ENCODE measurements at places on chromosomes 1 and 21.

DNA sequence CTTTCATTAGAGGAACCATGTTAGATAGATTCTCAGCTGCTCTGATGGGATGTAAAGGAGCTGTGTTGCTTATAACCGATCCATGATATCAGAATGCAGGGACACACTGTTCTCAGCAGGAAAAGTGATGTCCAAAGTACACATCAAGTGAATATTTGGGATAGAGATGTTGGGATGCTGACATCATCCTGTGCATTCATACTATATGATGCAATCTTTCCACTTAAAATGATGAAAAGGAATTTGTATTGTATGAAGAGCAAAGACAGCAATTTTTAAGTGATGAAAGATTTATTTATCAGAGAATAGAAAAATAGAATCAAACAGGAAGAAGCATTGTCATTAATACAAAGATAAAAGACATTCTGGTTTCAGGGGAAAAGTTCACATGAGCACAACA lies 110.1 kb downstream of the ERG start:
- H3K36me3 ChIP-seq, result no peaks in the 10 kb centered on the region
- H3K4me3 ChIP-seq, result no peak overlapping the region
- DNase-seq, result no peak
- H3K27me3 ChIP-seq, result no peaks in the 10 kb centered on the region

- no peaks in the 10 kb centered on the region for H3K36me3 ChIP-seq
- H3K4me1 ChIP-seq, result no peaks in the 10 kb centered on the region
Measured at GRCh38 chr21:25029580-25029979, 577.7 kb downstream of the MRPL39 start.

- H3K4me1 ChIP-seq, result no peaks in the 10 kb centered on the region
- H3K36me3 ChIP-seq, result no peaks in the 10 kb centered on the region
- H3K4me3 ChIP-seq, result no peak overlapping the region
- H3K27ac ChIP-seq, result no peak overlapping the region
Measured at GRCh38 chr1:152313319-152313801, 11.7 kb downstream of the FLG start.

DNA sequence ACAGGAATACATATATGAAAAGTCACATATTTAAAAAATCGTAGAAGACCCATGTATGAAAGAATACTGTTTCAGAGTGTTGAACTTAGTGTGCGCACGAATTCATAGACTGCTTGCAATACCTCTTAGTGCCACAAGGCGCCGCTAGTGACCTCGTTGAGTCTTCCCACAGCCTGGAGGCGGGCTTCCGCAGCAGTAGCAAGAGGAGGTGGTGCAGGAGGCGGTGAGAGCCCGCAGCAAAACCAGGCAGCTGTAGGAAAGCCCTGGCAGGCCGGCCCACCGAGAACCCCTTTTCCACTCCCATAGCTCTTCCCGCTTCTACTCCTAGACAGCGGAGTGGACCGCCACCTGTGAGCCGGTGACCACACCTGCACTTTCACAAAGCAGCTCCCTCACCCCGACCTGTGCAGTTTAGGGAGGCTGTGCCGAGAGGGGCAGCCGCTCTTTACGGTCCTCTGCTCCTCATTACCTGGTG lies 23.5 kb downstream of the MTARC1 start:
- peak; percentile 71 for DNase-seq
- H3K36me3 ChIP-seq, result no peaks in the 10 kb centered on the region
- no peaks in the 10 kb centered on the region for H3K4me1 ChIP-seq

DNA sequence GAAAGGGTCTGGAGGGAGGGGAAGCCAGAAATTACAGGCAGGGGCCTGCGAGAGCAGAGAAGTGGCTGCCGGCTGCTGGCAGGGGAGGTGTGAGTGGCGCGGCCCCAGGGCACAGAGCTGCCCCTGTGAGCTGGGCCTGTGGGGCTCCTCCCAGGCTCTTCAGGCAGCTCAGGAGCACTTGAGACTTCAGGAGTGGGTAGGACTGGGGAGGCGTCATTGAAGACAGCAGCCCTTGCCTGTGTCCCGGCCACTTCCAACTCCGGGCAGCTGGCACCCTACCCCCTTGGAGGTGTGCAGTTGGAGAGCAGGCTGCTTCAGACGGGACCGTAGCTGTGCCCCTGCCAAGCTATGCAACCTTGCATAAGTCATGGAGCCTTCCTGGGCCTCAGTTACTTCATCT lies 87.5 kb upstream of the ACTL8 start:
- no peak for DNase-seq
- no peak overlapping the region for H3K4me3 ChIP-seq
- no peak overlapping the region for H3K27ac ChIP-seq
- peaks cover 12% of the 10 kb centered on the region for H3K36me3 ChIP-seq
- H3K27me3 ChIP-seq, result no peaks in the 10 kb centered on the region

GRCh38 chr1:27779122-27779521 lies 6.1 kb downstream of the STX12 start:
- DNase-seq, result no peak
- H3K36me3 ChIP-seq, result no peaks in the 10 kb centered on the region
- H3K27ac ChIP-seq, result no peak overlapping the region
- no peaks in the 10 kb centered on the region for H3K27me3 ChIP-seq
- H3K4me1 ChIP-seq, result peaks cover 3% of the 10 kb centered on the region

- H3K36me3 ChIP-seq, result no peaks in the 10 kb centered on the region
- DNase-seq, result no peak
- H3K4me3 ChIP-seq, result no peak overlapping the region
- H3K27ac ChIP-seq, result no peak overlapping the region
- no peaks in the 10 kb centered on the region for H3K27me3 ChIP-seq
Measured at GRCh38 chr1:24966724-24967346, 36.8 kb upstream of the RUNX3 start.

GRCh38 chr1:110684491-110684890 lies 9.8 kb upstream of the KCNA3 start:
- H3K4me3 ChIP-seq, result no peak overlapping the region
- no peaks in the 10 kb centered on the region for H3K4me1 ChIP-seq
- H3K27ac ChIP-seq, result no peak overlapping the region

DNA sequence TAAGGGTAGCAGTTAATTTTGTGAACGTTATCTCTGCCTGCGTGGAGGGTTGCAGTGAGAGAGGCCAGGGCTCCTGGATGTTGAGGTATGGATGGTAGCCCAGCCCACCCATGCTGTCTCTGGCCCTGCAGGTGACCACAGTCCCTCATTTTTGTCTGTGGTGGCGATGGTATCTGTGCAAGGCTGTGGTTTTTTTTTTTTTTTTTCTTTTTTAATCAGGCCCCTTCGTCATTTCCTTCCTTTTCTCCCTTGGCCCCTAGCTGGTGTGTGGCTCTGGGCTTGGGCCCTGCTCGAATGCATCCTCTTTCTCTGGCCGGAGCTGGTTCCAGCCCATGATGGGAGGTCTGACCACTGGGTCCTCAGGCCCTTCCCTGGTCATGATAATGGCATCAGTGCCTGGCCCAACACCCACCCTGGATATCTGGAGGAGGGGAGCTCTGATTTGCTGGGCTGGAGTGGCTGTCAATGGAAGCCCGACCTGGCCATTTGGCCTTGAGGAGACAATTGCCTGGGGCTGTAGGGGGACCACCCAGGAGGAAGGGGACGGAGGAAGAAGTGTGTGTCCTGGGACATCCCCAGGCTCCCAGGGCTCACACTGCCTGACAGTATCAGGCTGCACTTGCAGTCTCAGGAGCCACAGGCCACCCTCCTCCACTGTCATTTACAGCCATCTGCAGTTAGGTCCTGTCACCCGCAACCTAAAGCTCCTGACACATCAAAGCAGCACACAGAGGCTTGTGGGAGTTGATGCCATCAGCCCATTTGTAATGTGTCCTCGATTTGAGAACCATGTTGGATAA lies 8.1 kb upstream of the RNF187 start:
- no peaks in the 10 kb centered on the region for H3K4me1 ChIP-seq
- peak overlapping the region; percentile 3 for H3K27ac ChIP-seq
- DNase-seq, result no peak

DNA sequence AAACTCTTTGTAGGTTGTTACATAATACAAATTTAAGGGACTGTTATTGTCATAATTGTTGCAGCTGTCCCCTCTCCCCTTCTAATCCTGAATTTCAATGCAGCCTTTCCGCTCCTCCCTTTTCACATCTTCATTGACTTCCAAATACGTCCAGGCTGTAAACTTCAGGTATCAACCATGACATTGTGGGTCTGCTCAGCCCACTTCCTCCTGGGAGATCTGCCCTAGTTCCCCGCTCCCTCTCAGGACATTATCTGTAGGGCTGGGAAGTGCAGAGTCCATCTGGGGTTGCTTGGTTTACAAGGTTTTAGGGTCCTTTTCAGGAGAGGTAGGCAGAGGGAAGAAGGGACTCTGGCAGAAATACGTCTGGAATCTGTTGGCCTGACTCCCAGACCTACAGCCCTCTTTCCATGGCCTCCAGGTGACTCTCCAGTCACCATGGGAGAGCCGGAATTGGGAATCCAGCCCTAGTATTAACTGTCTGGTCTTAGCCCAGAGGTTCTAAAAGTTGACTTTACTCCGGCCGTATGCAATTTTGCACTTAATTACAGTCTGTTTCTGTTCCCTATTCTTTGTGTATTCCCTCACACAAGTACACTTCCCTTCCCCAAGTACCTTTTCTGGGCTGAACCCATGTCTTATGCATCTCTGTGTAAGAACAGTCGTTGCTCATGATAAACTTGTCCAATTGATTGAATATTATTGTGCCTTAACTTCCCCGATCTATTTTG lies 4.7 kb upstream of the DENND2D start:
- no peaks in the 10 kb centered on the region for H3K27me3 ChIP-seq
- no peak overlapping the region for H3K4me3 ChIP-seq
- DNase-seq, result no peak
- no peaks in the 10 kb centered on the region for H3K36me3 ChIP-seq
- H3K4me1 ChIP-seq, result peaks cover 23% of the 10 kb centered on the region

DNA sequence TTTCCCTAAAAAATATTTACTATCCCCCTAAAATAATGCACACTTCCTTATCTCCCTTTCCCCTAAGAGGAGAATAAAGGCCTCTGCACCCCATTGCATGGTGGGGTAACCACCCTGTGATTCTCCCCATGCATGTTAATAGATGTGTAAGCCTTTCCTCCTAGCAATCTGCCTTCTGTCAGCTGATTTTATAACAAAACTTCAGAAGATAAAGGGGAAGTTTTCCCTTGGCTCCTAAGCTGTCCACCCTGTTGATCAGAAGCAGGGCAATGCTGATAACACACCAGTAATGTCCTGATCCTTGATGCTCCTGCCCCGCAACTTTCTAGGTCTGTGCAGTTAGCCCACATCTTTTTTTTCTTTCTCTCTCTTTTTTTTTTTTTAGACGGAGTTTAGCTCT lies 11.4 kb upstream of the RNF187 start:
- H3K27me3 ChIP-seq, result peaks cover 4% of the 10 kb centered on the region
- H3K27ac ChIP-seq, result no peak overlapping the region
- H3K4me1 ChIP-seq, result no peaks in the 10 kb centered on the region
- no peaks in the 10 kb centered on the region for H3K36me3 ChIP-seq
- H3K4me3 ChIP-seq, result no peak overlapping the region
- DNase-seq, result no peak

DNA sequence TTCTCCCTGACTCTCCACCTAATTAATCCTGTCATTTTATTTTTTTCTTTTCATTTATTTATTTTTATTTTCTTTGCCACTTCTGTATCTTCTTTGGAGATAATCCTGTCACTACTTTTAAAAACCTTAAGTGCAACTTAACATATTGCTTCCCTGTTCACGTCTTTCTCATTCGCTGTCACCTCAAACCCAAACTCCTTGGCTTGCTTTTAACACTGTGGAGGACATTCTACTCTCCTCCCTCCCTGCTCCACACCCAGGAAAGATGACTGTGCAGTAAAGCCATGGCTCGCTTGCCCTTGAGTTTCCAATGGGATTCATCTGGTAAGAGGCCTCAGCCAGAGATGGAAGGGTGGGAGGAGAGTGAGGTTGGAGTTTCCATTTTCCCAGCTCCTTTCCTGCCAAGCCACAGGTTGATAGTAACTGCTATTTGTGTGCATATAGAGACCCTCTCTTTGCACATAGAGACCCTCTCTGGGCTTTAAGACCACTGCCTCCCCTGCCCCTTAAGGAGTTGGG lies 6.4 kb upstream of the BRWD1 start:
- H3K4me3 ChIP-seq, result no peak overlapping the region
- DNase-seq, result no peak
- H3K36me3 ChIP-seq, result no peaks in the 10 kb centered on the region
- H3K4me1 ChIP-seq, result no peaks in the 10 kb centered on the region
- no peaks in the 10 kb centered on the region for H3K27me3 ChIP-seq

- no peaks in the 10 kb centered on the region for H3K27me3 ChIP-seq
- no peak overlapping the region for H3K4me3 ChIP-seq
- no peak overlapping the region for H3K27ac ChIP-seq
- DNase-seq, result no peak
- no peaks in the 10 kb centered on the region for H3K36me3 ChIP-seq
Measured at GRCh38 chr21:34956416-34957316, 92.4 kb downstream of the RUNX1 start.

DNA sequence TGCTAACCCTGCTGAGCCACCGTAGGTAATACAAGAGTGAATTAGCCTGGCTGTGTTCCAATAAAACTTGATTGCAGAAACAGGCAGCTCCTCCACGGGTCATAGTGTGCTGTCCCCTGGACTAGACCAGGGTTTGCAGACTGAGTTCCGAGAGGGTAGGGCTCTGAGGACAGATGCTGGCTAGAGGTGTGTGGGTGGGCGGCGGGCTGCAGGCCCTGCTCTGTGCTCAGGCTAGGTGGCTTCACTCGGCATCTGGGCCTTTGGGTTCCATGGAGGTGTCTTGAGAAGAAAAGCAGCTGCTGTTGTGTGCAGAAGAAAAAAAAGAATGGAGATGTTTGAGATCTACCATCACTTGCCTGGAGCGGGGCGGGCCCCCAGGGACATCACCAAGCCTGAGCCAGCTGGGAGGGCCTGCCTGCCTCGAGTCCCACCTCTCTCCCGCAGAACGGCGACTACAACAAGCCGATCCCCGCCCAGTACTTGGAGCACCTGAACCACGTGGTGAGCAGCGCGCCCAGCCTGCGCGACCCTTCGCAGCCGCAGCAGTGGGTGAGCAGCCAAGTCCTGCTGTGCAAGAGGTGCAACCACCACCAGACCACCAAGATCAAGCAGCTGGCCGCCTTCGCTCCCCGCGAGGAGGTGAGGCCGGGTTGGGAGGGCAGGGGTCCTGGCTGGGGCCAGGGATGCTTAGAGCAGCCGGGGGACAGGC lies 7.9 kb downstream of the TMEM201 start:
- DNase-seq, result no peak
- H3K27me3 ChIP-seq, result no peaks in the 10 kb centered on the region
- no peak overlapping the region for H3K27ac ChIP-seq

DNA sequence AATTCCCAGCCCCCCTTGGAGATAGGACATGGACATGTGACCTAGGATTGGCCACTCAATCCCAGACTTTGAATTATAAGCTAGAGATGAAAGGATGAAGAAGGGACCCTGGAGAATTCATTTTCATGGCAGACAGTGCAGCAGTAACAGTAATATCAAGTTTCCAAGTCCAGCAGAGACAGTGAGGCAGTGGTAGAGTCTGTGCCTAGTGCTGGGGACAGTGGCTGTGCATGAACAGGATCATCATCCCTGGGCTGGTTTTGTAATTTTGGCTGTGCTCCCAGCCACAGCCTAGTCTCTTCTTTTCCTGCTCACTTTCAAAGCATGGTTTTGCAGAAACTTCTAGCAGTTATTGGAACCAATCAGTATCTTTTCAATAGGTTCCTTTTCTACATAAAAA lies 29.6 kb upstream of the CD84 start:
- no peak overlapping the region for H3K4me3 ChIP-seq
- no peaks in the 10 kb centered on the region for H3K4me1 ChIP-seq
- no peaks in the 10 kb centered on the region for H3K36me3 ChIP-seq
- DNase-seq, result no peak
- no peak overlapping the region for H3K27ac ChIP-seq

GRCh38 chr1:119324198-119324597 lies 44.4 kb upstream of the HAO2 start:
- H3K27ac ChIP-seq, result no peak overlapping the region
- peaks cover 5% of the 10 kb centered on the region for H3K4me1 ChIP-seq
- H3K36me3 ChIP-seq, result no peaks in the 10 kb centered on the region
- H3K4me3 ChIP-seq, result no peak overlapping the region
- no peaks in the 10 kb centered on the region for H3K27me3 ChIP-seq
